ENCODE measurements at places on chromosomes 12 and 14.

DNA sequence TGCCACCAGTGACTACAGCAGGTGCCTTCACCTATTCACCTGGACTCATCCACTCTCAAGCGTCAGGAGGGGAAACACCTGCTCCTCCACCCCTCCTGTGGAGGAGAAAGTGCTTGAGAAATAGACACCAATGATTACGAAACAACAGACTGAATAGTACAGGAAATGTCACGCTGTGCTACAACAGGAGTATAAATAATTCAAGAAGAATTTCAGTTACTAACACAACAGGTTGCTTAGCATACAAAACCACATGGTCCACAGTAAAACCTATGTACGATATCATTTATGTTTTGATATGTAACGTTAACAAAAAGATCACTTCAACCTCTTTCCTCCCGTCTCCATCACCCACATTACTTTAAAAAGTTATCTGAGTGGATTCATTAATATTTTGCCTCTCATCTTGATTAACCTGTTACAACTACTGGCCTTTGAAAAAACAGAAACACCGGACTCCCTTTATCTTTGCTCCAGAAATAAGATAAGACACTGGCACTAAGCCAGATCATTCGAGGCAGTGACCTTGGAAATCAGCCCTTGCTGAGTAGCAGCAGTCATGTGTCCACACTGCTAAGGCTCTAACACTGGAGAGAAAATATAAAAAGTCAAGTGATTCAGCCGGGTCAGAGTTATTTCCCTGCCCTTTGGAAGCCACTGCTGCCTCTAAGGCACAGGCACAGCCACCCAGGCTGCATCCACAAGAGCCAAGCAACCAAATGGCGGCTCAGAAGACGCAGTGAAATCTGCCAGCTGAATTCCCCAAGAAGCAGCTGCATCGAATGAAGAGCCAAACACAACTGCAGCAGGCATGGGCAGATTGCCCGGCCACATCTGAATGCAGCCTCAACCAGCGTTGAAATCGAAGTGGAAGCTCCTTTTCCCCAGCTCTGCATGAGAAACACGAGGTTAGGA lies 40.9 kb downstream of the NT5DC3 start:
- DNase-seq = peak; percentile 81

- DNase-seq = no peak
These were observed 53.4 kb downstream of the SLC16A7 start for GRCh38 chr12:59649203-59649602.

GRCh38 chr12:1804545-1805332 lies 15.6 kb upstream of the LRTM2 start:
- DNase-seq = peak; percentile 91

GRCh38 chr14:95663226-95663797 lies 22.9 kb upstream of the TCL1B start:
- no peak for DNase-seq

DNA sequence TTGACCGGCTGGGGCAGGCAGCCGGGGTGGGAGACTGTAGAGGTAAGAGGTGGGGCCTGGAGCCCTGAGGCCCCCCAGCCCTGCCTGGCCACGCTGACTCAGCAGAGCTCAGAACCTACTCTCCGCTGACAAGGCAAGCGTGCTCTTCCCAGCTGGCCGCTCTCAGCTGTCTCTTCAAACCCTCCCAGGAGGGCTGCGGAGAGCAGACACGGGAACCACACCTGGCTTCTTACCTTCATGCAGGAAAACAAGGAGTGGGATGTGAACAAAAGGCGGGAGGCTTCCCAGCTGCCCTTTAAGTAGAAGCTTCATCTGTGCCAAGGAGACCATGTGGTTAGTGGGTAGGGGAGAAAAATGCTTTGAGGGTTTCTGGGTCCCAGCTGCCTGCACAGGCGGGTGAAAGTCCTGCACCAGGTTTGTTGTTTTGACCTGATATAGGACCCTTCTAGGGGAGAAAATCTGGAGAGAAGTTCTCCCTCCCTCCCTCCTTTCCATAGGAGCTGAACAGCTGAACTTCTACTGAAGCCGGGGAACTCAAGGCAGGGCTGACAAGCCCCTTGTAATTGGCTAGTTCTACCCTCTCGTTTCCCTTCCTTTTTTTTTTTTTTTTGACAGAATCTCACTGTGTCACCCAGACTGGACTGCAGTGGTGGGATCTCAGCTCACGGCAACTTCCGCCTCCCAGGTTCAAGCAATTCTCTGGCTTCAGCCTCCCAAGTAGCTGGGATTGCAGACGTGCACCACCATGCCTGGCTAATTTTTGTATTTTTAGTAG lies 12.8 kb upstream of the TESC start:
- no peak for DNase-seq
